Astrocyte (in vitro differentiated cells and primary cell): ENCODE measurements at places on chromosomes 7 and 10. TPM values are rescaled to one million over a fixed set of nuclear protein-coding genes. Genes with fewer than 3 reads are reported as not detected.
A peak's percentile ranks its signal among the peaks of the same experiment; 100 is the strongest.

DNA sequence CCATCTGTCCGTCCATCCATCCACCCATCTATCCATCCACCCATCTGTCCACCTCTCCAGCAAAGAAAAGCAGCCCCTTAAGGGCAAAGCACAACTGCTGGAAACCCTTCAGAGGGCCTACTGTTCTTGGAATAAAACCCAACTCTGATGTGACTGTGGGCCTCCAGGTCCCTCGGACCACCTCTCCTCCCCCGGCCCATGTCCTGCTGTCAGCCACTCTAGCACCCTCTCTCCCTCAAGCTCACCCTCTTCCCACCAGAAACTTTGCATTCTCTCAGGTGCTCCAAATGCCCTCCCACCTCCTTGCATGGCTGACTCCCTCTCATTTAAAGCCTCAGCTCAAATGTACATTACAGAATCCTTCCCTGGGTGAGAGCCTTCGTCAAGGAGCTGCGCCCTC lies 110.3 kb downstream of the ARHGAP22 start:
- H3K36me3 ChIP-seq: no peaks in the 10 kb centered on the region
- H3K27me3 ChIP-seq: no peaks in the 10 kb centered on the region
- H3K27ac ChIP-seq: no peak overlapping the region
- no peak overlapping the region for H3K4me3 ChIP-seq
- peaks cover 18% of the 10 kb centered on the region for H3K4me1 ChIP-seq

SAMD9 gene
- 64.4 and 77.1 TPM in 2 replicates for total RNA-seq

- no peak for DNase-seq
- no peak overlapping the region for H3K4me3 ChIP-seq
- H3K36me3 ChIP-seq: no peaks in the 10 kb centered on the region
- peaks cover 49% of the 10 kb centered on the region for H3K4me1 ChIP-seq
These were observed 20.0 kb upstream of the IFIT2 start for GRCh38 chr10:89281606-89282395.

DNA sequence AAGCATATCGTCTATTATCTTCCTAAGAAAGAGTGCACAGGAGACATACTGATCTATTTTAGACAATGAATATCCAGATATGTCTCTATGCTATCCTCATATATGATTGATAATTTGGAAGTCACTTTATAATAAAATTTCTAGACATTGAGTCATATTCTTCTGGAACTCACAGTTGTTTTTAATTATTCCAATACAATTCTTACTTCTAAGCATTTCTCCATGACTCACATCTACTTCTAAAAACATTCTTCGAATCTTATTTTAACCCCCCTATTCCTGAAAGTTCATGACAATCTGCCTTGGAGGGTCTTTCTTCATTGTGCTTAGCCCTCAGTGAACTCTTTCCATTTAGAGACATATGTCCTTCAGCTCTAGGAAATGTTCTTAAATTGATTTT lies 368.1 kb downstream of the MDFIC start:
- no peak overlapping the region for H3K4me3 ChIP-seq
- peak overlapping the region; percentile 76 for H3K27ac ChIP-seq
- H3K36me3 ChIP-seq: no peaks in the 10 kb centered on the region

KIAA1549 gene
- total RNA-seq: 10.3 and 11.1 TPM in 2 replicates

GRCh38 chr10:15251791-15252380 lies 83.4 kb upstream of the NMT2 start:
- H3K27me3 ChIP-seq: no peaks in the 10 kb centered on the region
- DNase-seq: no peak
- no peak overlapping the region for H3K4me3 ChIP-seq

ENTPD1 gene
- total RNA-seq: 0.77 and 0.95 TPM in 2 replicates

GRCh38 chr7:158648787-158649186 lies 55.8 kb downstream of the NCAPG2 start:
- H3K36me3 ChIP-seq: peaks cover 12% of the 10 kb centered on the region
- DNase-seq: peak; percentile 29
- peaks cover 28% of the 10 kb centered on the region for H3K4me1 ChIP-seq
- H3K27me3 ChIP-seq: no peaks in the 10 kb centered on the region
- no peak overlapping the region for H3K4me3 ChIP-seq
- H3K27ac ChIP-seq: peak overlapping the region; percentile 65

- H3K4me1 ChIP-seq: peaks cover 21% of the 10 kb centered on the region
- no peaks in the 10 kb centered on the region for H3K27me3 ChIP-seq
- no peak for DNase-seq
- H3K36me3 ChIP-seq: peaks cover 26% of the 10 kb centered on the region
These were observed 125.1 kb downstream of the TRRAP start for GRCh38 chr7:99003419-99003818.

IMMP2L gene
- total RNA-seq: 13.8 and 13.9 TPM in 2 replicates

DNA sequence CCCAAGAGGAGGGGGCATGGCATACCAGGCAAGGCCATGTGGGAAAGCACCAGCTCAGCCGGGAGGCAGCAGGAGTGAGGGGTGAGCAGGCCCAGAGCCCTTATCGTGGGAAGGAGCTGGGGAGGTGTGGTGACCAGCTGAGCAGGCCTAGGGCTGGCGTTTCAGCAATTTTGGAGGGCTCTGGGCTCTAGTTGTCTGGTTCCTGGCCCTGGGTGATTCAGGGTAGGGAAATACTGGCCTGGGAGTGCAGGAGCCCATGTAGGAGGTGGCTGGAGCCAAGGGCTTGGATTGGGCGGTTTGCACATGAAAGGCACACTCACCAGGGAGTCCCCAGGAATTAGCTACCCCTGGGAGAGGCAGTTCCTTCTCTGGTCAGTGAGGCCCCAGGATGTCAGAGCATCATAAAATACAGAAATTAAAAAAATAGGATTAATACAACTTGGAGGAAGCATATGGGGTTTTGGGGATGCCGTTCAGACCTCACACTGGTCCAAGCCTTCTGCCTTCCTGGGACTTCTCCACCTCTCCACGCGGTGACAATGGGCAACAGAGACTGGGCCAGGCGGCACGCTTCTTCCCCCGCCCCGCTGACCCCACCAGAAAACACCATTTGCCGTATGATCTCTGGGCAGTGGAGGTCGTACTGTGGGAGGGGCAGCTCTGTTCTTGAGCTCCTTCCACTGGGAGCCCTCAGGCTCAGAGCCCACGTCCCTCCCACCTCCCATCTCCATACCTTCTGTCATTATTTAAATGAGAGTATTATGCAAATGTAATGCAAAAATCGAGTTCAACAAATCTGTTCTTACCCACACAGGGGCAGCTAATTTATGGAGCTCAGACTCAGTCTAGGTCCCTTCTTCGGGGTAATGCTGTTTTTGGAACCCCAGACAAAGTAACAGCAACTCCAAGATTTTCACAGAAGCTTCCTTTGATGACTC lies 133.0 kb upstream of the FAM20C start:
- DNase-seq: no peak
- H3K27me3 ChIP-seq: peaks cover 7% of the 10 kb centered on the region
- H3K4me3 ChIP-seq: no peak overlapping the region
- H3K36me3 ChIP-seq: no peaks in the 10 kb centered on the region
- peaks cover under 1% of the 10 kb centered on the region for H3K4me1 ChIP-seq

- no peak overlapping the region for H3K27ac ChIP-seq
- no peak overlapping the region for H3K4me3 ChIP-seq
- no peaks in the 10 kb centered on the region for H3K27me3 ChIP-seq
- H3K4me1 ChIP-seq: peaks cover 4% of the 10 kb centered on the region
- H3K36me3 ChIP-seq: no peaks in the 10 kb centered on the region
These were observed 118.8 kb downstream of the IQUB start for GRCh38 chr7:123415625-123416024.

DNA sequence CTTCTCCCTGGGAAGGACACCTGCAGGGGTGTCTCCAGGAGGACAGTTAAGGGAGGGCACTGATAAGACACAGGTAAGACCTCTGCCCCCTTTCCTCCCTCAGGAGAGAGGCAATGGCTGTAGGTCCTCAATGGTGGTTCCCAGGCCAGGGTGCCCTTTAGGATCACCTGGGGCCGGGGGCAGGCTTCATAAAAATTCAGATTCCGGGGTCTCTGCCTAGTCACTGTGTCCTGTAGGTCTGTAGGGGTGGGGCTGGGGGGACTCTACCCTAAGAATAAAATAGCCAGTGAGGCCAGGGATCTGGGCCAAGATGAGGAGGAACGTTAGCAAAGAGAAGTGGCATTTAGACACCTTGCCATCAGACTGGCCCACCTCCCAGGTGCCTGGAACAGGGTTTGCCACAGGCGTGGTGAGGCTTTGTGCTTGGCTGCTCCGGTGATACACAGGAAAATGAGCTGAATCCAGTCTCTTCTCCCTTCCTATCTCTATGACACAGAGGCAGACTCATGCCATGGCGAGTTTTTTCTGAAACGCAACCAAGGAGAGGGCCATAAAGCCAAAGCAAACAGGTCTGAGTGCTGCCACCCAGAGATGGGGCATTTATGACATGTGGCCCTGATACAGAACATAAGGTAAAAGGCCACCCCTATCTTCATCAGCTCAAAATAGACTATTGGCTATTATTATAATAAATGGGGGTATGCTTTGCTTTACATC lies 52.6 kb downstream of the SH3PXD2A start:
- no peak for DNase-seq
- no peaks in the 10 kb centered on the region for H3K36me3 ChIP-seq
- peaks cover 10% of the 10 kb centered on the region for H3K4me1 ChIP-seq
- no peak overlapping the region for H3K4me3 ChIP-seq

DNA sequence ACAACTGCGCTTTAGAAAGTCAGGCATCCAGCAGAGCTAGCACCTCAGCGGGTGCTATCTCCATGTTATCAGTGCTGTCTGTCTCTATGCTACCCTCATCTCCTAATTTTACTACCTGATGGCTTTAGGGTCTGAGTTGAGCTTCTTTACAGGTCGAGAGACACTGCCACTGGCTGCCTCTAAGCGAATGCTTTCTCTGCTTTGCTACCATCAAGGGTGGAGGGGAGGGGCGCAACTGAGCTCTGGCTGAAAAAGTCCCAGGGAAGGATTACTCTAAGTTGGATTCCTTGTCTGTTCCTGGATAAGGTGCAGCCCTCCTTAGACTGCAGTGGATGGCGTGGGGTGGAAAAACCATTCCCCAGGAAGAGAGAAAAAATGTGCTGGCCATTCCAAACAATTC lies 105.7 kb downstream of the CDK14 start:
- no peaks in the 10 kb centered on the region for H3K36me3 ChIP-seq
- no peaks in the 10 kb centered on the region for H3K27me3 ChIP-seq
- no peak for DNase-seq
- H3K4me1 ChIP-seq: no peaks in the 10 kb centered on the region
- no peak overlapping the region for H3K27ac ChIP-seq

DNA sequence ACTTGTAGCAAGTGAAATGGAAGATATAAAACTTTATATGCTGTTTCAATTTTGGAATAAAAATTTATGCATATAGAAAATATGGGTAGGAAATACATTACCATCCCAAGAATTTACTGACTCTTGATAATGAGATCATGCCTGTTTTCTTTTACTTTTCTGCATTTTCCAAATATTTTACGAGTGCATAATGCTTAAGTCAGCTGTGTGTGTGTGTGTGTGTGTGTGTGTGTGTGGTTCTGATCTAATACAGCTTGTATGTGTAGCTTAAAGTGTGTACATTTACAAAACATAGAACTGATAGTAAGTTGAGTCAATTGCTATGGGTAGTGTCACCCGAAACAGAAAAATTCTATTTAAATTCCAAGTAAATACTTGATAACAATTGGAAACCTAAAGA lies 315.9 kb upstream of the LRRN3 start:
- no peaks in the 10 kb centered on the region for H3K4me1 ChIP-seq
- peak; percentile 33 for DNase-seq
- no peak overlapping the region for H3K27ac ChIP-seq
- no peaks in the 10 kb centered on the region for H3K36me3 ChIP-seq

DNA sequence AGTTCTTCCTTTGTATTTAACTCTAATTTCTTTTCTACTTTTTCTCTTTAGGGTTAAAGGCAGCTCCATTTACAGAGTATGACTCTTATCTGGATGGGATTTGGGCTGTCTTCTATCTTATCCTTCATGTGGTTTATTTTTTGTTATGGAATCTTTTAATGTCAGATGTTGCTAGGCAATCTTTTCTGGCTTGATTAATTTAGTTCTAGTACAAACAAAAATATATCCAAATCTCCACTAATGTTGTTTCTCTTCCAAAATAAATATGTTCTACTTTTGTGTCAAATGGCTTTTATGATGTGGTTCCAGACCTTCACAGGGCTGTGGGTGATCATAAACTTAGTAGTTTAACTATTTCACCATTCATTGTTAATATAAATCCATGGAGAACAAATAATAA lies 246.9 kb downstream of the AHR start:
- no peaks in the 10 kb centered on the region for H3K36me3 ChIP-seq
- peak; percentile 59 for DNase-seq
- no peak overlapping the region for H3K4me3 ChIP-seq
- H3K27ac ChIP-seq: no peak overlapping the region
